Activated naive CD4-positive, alpha-beta T cell treated with anti-CD3 and anti-CD28 coated beads for 36 hours (primary cell): ENCODE measurements at places on chromosomes 13 and 19.

- DNase-seq, result no peak
These were observed 1.8 kb downstream of the AXL start for GRCh38 chr19:41220811-41221210.

- peak; percentile 44 for DNase-seq
These were observed 10.2 kb downstream of the C19orf12 start for GRCh38 chr19:29704562-29705558.

DNA sequence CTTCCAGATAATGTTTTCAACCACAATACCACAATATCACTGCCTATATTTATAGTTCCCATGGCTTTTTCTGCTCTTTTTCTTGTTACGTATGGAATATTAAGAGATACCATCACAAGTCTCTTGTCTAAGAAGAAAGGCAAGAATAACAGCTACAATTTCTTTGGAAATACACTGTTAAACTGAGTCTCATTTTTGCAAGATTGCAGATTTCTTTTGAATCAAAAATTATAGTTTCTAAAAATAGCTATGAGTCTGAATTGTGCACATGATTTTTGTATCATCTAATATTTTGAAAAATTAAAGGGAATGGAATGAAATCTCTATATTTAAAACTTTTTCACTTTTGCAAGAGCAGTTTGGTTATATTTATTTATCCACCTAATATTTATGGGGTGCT is 1120.8 kb downstream of the EFNB2 start:
- no peak for DNase-seq

GRCh38 chr13:20658451-20659040 is 45.0 kb upstream of the IL17D start:
- no peak for DNase-seq

DNA sequence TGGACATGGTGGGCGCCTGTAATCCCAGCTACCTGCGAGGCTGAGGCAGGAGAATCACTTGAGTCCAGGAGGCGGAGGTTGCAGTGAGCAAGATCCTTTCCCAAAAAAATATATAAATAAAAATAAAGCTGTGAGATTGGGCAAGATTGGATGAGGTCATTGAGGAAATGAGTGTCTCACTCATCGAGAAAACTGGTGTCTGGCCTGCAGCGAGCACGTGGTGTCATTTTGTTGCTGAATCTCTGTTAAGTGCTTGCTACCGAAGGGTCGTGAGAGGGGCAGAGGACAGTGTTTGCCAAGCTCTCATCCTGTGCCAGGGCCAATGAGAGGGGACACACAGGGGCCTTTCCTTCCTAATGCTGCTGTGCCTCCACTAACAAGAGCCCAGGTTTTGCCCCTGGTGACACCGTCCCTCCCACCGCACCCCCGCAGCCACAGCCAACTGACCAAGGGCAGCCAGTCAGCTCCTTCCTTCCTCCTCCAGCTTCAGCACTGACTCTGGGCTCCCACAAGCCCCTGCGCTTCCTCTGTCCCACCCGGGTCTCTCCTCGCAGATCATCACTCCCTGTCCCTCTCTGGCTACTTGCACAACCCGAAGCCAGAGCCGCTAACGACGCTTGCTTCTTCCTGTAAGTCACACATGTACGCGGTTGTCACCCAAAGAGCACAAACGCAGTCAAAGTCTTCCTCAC is 3.2 kb downstream of the POLD1 start:
- DNase-seq, result no peak

DNA sequence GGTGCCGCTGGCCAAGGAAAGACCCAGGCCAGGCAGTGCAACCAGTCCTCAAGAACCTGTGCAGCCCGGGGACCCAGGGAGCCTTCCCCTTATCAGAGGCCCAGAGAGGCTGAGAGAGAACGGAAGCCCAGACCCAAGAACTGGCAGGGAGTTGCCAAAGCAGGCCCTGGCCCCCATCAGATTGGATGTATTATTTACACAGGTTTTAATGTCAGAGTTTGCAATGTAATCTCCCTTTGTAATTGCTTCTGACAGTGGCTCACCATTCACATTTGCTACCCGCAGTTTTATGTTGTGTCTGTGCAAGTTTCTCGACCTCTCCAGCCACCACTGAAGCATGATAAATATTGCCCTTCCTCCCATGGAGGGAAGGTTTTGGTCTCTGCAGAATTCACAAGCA is 660.9 kb downstream of the LIG4 start:
- no peak for DNase-seq
